ENCODE measurements at places on chromosomes 11 and 22.
A peak's percentile ranks its signal among the peaks of the same experiment; 100 is the strongest.

DNA sequence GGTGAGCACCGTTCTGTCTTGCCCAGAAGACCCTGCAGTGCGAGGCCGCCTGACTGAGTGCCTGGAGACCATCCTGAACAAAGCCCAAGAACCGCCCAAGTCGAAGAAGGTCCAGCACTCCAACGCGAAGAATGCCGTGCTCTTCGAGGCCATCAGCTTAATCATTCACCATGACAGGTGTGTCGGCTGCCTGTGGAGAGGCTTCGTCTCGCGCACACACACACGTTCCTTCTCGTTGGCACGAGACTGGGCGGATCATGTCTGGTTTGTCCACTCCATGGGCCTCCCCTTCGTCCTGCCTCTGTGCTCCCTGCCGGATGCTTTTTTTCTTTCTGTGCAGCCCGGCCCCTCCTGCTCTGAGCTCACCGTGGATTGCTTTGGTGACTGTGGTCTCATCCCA, 51.1 kb downstream of the MUC6 start:
- no peak for DNase-seq

DNA sequence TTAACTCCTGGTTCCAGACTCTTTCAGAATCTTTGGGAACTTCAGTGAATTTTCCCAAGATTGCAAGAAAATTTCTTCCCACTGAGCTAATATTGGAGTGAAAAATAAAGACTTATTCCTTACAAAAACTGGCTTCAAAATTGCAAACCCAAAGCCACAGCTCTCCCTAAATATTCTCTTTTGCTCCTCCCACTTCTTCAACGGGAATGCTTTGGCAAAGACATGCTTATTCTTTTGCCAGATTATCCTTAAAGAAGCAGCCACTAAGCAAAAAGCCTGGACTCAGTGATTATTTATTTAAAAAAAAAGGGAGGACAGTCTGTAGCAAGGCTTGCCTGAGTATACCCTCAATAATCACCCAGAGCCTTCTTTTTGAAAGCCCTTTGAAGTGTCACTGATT, 902.4 kb upstream of the CCDC90B start:
- DNase-seq = no peak

GRCh38 chr22:38230108-38230825, 28.5 kb downstream of the MAFF start:
- peak; percentile 16 for DNase-seq

DNA sequence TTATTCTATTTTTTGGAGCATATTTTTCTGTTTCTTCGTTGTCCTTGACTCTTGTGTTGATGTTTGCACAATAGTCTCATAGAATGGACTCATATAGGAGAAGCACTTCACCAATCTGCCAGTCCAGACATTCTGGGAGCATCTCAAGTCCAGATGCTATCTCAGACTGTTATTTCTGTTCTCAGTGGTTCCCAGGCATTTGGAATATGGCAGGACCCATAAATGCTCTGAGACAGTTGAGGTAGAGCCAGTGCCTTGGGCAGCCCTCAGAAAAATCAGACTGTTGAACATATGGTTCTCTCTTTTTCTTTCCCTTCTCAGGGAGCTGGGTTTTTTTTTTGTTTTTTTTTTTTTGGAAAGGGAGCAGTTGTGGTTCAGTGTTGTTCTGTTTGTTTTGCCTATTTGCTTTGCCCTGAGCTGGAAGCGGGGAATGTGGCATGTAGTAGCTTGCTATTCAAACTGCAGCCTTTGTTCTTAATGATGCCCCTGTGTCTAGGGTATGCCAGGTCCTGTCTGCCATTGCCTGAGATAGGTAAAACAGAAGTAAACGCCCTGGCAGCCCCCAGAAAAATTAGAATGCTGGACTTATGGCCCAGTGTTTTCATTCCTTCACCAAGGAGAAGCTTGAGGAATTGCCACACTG, 3.7 kb upstream of the MS4A2 start:
- no peak for DNase-seq

- DNase-seq = no peak
Measured at GRCh38 chr22:17981497-17981896, 42.9 kb downstream of the MICAL3 start.

GRCh38 chr22:45261407-45262088, 20.9 kb upstream of the KIAA0930 start:
- no peak for DNase-seq

GRCh38 chr11:2216400-2217064, 44.9 kb upstream of the TH start:
- DNase-seq = no peak

DNA sequence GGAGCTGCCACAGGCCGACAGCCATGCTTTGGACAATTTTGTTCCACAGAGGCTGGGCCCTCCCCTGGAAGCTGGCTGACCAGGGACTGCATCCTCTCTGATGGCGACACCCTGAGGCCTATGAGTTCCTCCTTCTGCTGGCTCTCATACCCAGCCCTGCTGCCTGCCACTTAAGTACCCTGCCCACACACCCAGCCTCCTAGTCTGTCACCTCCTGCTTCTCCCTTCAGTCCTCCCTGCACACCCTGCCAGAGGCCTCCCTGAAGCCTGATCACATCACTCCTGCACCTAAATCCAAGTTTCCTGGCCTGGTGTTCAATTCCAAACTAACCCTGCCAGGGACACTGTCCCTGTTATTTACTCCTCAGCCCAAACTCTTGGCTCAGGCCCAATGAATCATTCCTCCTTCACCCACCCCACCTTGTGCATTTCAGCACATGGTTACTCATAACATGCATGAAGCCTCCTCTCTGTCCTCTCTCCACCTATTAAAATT, 136.7 kb upstream of the NECTIN1 start:
- no peak for DNase-seq
